Occipital lobe (tissue), 3 donors: ENCODE measurements at places on chromosomes 1 and 21.
A peak's percentile ranks its signal among the peaks of the same experiment; 100 is the strongest.

GRCh38 chr1:109642626-109643025 is 13.3 kb upstream of the GSTM4 start:
- DNase-seq: no peak

DNA sequence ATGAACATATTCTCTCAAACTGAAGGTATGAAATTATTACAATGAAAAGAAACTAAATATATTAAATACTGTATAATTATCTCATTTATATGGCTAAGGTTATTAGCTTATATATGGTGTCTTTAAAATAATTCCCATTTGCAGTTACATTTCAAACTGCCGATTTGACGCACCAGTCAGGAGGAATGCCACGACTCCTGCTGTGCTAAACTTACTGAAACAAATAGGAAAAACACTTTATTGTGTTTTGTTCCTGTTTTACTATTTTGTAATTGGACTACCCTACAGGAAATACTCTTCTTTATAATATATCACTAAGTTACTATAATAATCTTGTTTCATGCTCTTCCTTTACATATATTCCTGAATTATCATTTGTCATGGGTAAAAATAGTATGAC is 117.8 kb downstream of the DPYD start:
- DNase-seq: no peak

DNA sequence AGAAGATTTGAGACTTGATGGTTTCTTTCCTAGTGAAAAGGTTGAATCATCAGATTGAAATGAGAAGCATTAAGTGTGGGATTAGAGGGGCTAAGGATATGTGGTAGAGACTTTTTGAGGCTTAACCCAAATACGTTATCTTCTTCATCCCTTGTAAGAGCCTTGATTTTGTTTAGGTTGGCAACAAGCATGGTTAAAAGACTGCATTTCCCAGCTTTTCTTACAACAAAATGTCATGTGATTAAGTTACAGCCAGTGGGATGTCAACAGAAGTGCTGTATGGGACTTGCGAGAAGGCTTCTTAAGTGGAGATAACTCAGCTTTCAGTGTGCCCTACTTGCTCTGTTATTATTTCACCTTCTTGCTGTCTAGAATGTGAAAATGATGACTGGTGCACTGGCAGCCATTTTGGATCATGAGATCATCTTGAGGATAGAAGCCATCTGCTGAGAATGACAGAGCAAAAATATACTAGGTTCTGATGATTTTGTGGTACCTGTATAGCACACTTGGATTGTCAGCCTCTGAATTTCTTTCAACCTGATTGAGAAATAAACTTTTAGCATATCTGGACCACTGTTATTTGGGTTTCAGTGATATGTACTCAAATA is 41.3 kb upstream of the GNG12 start:
- DNase-seq: no peak

GRCh38 chr21:42199868-42200463 is 19.0 kb upstream of the ABCG1 start:
- no peak for DNase-seq

DNA sequence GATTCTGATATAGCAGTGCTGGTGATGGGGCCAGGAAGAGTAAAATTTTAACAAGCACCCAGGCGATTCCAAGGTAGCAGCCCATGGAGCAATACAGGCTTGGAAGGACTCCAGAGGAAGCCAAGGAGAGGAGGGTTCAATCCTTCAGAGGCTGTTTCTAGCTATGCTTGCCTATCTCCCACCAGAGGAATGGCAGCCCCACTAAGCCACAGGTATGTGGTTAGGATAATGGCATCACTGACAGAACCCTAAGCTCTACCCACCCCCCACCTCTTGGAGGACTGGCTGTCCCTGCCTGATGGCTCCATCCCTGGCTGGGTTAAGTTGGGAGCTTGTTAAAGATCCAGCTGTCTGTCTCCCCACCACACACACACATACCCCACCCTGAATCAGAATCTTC is 19.3 kb upstream of the PTAFR start:
- no peak for DNase-seq

GRCh38 chr21:45114072-45114471 is 39.7 kb downstream of the ADARB1 start:
- DNase-seq: no peak

DNA sequence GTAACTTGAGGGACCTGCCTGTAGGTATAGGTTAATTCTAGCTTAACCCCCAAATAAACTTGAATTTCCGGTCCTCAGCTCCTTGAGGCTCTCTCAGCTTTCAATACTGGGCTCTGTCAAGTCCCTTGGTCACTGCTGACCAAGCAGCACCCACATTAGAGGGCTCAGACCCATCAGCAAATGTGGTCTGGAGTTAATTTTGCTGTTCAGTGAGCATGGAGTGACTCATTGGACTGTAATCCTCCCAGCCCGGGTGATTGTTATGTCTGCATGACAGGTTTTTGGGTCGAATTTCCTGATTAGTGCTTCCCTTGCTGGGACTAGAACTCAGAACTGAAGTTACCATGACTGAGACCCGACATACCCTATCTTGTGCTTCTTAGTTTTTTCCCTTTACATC is 130.6 kb downstream of the URB2 start:
- no peak for DNase-seq

GRCh38 chr1:44489481-44489880 is 84.4 kb downstream of the RNF220 start:
- DNase-seq: no peak

DNA sequence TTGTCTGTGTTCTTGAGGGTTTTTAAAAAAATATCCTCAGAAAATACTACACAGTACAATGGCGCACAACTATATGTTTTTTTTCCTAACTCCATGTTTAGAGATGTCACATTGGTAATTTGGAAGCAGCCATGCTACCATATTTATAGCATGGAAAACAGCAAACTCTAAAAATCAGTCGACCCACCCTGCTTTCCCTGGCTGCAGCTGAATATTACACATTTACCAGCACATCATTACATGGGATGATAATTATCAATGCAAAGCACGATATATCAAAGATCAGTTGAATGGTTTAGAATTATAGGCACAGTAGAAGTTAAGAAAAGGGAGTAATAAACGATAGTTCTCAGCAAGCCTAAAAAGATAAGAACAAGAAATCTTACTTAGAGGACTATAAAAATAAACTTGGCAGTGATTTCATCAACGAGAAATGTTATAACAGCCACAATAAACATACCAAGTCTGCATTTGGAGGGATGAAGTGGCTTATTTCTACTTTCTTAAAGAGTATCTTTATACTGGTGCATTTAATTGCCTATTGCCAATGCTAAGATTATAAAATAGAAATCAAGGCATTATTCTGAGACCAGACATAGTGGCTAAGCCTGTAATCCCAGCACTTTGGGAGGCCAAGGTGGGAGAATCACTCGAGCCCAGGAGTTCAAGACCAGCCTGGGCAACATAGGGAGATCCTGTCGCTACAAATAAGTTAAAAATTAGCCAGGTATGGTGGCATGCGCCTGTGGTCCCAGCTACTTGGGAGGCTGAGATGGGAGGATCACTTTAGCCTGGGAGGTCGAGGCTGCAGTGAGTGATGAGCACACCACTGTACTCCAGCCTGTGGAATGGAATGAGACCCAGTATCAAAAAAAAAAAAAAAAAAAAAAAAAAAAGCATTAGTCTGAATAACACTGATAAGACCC is 43.4 kb downstream of the WDR64 start:
- DNase-seq: no peak

DNA sequence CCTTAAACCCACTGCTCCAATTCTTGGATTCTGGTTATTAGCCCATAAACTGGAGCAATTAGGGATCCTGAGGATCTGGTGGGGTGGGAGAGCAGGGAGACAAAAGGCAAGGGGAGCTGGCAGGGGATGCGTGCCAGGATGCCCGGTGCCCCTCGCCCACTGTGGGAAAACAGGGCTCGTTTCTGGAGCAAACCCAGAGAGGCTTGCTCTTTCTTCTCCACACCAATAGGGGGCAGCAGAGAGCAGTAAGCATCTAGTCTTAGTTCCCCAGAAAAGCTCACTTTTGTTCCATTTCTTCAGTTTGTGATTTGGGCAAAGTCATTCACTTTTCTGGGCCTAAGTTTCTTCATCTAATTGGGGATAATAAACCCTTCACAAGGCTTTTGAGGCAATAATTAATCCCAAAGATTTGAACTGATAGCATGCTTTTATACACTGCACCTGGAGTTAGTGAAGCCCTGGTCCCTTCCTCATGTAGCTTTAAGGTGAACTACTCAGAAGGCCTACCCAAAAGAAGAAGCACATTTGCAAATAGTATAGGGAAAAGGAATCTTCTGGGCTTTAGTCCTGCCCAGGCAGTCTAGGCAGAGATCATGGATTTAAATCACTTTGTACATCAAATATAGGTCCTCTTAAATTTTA is 160.6 kb upstream of the USP24 start:
- no peak for DNase-seq

- peak; percentile 76 for DNase-seq
These were observed at the start of gene RGS4 for GRCh38 chr1:163069142-163069541. Gene RGS4 (plus strand): TSS chr1:163069361. CDS start chr1:163069485, 124 bp downstream.

- no peak for DNase-seq
These were observed 67.8 kb downstream of the RNF220 start for GRCh38 chr1:44472620-44473525.

DNA sequence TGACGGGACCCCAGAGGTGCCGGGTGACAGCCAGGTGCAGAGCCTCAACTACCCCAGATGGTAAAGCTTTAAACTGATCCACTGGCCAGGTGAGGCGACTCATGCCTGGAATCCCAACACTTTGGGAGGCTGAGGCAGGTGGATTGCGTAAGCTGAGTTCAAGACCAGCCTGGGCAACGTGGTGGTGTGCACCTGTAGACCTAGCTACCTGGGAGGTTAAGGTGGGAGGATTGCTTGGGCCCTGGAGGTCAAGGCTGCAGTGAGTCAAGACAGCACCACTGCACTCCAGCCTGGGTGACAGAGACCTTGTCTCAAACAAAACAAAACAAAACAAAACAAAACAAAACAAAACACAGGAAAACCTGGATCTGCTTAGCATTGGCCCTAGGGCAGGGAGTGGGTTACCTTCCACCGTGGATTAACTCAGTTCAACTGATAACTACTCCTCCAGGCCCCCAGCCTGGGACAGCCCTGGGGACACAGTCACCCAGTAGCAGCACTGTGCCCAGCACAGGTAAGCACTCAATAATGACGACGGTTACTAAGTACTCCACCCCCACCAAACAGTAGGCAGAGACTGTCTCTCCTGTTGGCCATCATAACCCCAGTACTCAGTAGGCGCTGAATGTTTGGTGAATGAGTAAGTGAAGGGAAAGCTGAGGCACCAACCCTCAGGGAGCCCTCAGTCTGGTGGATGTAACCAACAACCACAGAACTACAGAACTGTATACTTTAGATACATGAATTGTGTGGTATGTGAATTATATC is 21.6 kb downstream of the SLC66A1 start:
- no peak for DNase-seq

GRCh38 chr1:159925719-159926078 is 392 bp upstream of the TAGLN2 start:
- no peak for DNase-seq

DNA sequence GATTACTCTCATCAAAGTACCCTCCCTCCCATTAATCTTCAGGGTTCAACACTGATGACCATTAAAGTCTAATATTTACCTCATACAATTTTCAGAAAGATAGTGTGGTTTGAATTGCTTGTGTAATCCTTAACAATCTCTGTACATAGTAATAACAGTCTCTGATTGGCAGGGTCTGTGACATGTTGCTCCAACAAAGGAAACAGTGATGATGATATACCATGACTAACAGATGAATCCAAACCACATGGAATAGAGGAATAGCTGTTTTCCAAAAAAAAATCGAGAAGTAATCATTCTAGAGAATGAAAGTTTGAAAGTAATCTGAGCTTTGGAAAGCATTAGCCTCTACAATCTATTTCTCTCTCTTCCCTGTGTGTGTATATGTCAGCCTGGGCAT is 610.1 kb upstream of the NEGR1 start:
- DNase-seq: no peak

GRCh38 chr1:174497478-174497877 is 49.7 kb downstream of the GPR52 start:
- no peak for DNase-seq

DNA sequence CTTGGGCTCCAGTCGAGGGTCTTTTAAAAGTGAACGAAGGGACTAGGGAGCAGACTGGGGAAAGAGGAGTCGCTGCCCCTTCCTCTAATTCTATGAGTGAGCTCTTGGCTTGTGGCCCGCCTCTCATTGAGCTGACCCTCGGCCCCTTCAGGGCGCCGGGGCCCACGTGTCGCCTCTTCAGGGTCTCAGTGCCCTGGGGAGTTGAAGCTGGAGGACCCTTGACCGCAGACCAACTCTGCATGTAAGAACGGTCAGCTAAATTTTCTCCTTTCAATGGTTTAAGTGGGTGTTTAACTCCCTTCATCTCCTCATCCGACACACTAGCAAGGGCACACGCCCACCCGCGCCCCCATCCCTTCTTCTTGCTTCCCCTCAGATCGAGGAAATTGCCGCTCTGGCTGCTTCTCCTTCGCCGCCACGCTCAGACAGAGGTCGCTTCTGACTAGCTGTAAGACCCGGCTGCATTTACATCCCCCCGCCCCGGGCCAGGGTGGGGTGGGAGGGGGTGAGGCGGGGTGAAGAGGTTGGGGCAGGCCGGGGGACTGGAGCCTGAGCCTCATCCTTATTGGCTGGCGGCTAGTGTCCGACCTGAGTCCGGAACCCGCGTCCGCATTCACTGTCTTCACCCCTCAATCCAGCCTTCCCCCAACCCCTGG is 10.9 kb downstream of the NR5A2 start:
- no peak for DNase-seq

- DNase-seq: no peak
These were observed 141.1 kb downstream of the DYRK1A start for GRCh38 chr21:37507716-37508115.

GRCh38 chr1:209609041-209609790 is 25.7 kb downstream of the CAMK1G start:
- peak; percentile 66 for DNase-seq

DNA sequence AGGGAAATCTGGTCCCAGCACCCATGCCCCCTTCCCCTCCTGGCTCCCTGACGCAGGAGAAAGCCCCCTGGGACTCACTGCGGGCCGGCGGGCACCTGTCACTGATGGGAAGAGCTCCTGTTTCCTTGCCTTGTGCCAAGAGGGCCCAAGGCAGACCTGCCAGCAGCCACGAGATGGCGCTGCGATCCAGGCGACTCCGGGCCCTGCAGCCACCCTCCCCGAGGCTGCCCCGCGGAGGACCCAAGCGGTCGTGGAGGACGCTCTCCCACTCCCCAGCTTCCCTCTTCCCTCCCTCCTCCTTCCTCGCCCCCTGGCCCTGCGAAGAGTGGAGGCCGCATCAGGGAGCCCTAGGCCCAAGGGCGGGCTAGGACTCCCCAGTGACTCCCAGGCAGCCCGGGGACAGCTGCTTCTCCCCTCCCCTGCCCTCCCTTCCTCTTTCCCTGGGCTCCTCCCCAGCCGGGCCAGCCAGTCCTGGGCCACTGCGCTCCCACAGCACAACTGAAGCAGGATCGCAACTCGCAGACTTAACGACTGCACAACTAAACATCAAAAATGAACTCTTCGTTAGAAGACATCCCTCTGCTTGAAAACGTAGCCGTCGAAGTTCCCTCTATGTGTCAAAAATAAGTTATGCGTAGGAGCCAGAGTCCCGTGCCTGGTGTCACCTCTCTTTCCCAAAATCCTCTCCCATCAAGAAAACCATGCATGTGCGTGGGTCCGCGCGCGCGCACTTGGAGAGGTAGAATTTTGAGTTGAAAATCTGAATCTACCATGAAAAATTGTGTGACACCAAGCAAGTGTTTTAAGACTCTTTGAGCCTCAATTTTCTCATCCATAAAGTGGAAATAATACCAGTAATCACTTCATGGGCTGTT is 34.2 kb downstream of the BATF3 start:
- DNase-seq: peak; percentile 66

GRCh38 chr1:5692664-5693063 is 299.6 kb downstream of the NPHP4 start:
- no peak for DNase-seq

- no peak for DNase-seq
These were observed 370.5 kb upstream of the PBX1 start for GRCh38 chr1:164188497-164188896.

- DNase-seq: peak; percentile 49
These were observed 9.7 kb downstream of the OR2B11 start for GRCh38 chr1:247448107-247448791.
